Amniotic epithelial cell (primary cell): ENCODE measurements at places on chromosomes 7 and 10.

- DNase-seq = peak; percentile 43
These were observed 20.4 kb downstream of the BCCIP start for GRCh38 chr10:125843603-125844329.

DNA sequence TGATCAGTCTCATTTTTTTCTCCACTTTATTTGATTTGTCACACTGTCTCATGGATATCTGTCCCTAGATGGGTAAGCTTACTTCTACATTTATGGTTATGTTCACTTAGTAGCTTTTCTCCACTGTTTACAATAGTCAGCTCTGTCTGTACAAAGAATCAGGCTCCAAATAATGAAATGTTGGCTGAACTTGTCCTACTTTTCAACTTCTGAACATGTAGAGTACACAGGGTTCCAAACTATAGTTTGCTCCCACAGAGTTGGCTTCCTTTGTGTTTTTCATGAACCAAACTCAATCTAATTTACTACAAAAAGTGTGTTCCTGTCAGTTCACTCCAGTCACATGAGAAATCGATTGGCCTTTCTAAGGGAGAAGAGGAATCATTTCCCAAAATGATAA, 175.0 kb downstream of the CCDC71L start:
- DNase-seq = no peak

GRCh38 chr10:5492929-5493576, 6.3 kb downstream of the CALML5 start:
- no peak for DNase-seq

GRCh38 chr10:102504976-102505300, 1.2 kb downstream of the SUFU start:
- no peak for DNase-seq

DNA sequence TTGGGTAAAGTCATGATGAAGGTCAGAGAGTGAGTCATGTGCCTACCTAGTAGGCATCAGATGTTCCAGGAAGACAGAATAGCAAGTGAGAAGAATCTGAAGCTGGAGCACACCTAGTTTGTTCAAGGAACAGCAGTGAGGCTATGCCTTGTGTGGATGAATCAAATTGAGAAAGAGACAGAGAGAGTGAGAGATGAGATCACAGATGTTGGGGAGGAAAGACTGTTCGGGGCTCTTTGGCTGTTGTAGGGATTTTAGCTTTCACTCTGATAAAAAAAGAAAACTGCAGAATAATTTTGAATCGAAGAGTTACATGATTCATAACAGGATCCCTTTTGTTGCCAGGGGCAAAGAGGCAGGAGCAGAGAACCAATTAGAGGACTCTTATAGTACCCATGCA, 6.3 kb downstream of the LIPF start:
- DNase-seq = no peak

GRCh38 chr7:20798694-20799121, 12.0 kb upstream of the SP8 start:
- no peak for DNase-seq

GRCh38 chr7:55132890-55133551, 114.2 kb downstream of the EGFR start:
- DNase-seq = peak; percentile 99

DNA sequence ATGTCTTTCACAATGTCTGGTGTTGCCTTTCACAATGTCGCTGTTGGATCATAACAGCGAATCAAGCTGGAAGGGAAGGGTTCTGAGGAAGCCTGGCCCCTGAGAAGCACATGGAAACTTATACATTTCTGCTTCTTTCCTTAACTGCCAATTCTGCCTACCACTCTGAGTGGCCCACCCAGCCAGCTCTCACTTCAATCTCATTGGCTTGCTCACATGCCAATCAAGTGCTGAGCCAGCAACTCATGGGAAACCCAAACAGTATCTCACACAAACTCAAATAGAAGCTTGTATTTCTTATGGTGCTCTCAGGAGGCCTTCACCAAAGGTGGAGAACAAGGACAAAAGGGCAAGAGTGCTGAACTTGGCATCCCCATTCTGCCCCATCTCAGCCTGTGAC, 117.4 kb upstream of the GPR26 start:
- no peak for DNase-seq

GRCh38 chr7:98210513-98211220, 572 bp upstream of the BHLHA15 start:
- DNase-seq = peak; percentile 4

DNA sequence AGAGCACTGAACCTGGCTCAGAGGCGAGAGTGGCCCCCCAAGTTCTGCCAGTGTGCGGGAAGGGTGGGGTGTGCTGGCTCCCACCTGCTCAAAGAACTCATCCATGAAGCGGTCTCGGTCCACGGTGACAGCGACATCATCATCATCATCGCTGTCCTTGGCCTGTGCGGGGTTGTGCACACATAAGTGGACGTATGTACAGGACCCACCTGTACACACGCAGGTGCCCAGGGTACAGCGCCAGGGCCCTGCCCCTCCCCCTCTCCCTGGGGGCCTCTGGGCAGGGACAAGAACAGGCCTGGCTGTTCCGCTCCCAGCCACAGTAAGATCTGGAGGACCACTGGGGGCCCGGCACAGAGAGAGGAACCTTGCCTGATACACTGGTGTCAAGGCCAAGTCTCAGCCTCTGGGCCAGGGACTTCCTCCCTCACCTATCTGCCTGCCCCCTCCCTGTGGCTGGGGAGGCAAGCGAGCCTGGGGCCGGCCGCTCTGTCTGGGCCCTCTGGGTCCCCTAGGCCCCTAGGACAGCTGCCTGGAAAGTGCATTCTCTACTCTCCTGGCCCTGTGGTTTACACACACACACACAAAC, 10.4 kb downstream of the STX1A start:
- no peak for DNase-seq

DNA sequence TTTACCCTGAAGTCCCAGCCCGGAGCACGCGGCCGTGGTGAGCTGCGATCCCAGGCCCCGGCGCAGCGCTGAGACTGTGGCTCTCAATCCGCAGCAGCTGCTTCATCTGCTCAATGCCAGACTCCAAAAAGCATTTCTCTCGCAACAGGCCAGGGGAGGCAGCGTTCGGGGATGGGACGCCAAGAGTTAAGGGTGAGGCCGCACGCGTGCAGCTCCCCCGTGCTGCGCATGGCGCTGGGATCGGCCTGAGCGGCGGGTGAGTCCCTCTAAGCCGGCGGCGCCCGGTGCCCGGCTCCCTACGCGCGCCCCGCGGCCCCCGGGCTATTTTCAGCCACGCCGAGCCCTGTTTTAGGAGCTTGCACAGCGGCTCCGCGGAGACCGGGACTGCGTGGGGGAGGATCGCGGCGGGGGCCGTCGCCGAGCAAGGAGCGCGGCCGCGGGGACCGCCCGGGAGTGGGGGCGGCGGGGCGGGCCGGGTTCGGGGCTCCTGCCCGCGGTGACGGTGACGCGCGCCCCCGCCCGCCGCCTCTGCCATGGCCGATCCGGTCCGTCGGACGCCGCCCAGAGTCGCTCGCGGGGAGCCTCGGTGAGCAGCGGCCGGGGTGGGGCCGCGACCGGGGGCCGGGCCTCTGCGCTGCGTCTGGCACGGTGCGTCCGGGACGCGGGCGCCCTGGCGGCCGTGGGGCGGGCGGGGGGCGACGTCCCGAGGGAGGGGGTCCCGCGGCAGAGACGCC, 29.4 kb upstream of the JAKMIP3 start:
- no peak for DNase-seq

DNA sequence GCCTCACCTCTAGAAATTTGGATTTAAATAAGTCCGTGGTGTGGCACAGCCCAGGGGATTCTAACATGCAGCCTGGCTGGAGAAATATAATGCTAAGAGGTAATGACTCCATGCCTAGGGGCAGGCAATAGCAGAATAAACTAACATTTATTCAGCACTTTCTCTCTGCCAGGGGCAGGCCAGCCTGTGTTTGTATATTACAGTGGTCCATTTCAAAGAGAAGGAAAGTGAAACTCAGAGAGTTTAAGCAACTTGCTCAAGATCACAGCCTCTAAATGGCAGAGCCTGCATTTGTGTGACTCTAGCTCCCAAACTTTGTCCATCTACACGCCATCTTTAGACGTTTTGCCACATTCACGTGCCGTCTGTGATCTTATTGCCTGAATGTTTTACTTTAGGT, 6.7 kb upstream of the LRRC18 start:
- no peak for DNase-seq

- DNase-seq = no peak
These were observed 45.8 kb upstream of the PRSS58 start for GRCh38 chr7:142303650-142304049.

- DNase-seq = no peak
These were observed 29.9 kb upstream of the ZMIZ1 start for GRCh38 chr10:79038841-79039201.

- peak; percentile 78 for DNase-seq
These were observed 113.4 kb downstream of the BTRC start for GRCh38 chr10:101467286-101467770.

DNA sequence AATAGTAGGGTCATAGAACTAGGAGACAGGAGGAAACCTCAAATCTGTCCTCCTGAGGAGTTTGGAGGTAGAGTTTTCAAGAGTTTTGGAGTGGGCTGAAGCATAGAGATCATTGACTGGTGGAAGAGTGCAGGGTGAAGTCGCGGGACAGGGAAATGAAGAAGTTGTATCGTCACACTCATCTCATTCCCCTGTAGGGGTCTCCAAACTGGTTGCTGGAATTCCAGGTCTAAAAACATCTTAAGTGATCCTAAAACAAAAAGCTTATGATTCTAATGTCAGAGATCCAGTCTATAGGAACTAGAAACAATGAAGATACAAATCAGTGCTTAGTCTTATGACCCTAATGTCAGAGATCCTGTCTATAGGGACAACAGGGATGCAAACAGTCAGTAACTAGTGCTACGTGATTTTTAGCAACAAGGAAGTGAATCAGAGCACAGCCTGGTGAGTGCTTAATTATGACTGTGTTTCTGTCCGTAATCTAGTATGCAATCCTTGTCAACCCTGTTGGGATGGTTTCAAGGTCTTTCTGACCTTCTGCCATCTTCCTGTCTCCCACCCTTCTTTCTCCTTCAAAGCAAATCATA, 139.4 kb downstream of the SKIDA1 start:
- no peak for DNase-seq

DNA sequence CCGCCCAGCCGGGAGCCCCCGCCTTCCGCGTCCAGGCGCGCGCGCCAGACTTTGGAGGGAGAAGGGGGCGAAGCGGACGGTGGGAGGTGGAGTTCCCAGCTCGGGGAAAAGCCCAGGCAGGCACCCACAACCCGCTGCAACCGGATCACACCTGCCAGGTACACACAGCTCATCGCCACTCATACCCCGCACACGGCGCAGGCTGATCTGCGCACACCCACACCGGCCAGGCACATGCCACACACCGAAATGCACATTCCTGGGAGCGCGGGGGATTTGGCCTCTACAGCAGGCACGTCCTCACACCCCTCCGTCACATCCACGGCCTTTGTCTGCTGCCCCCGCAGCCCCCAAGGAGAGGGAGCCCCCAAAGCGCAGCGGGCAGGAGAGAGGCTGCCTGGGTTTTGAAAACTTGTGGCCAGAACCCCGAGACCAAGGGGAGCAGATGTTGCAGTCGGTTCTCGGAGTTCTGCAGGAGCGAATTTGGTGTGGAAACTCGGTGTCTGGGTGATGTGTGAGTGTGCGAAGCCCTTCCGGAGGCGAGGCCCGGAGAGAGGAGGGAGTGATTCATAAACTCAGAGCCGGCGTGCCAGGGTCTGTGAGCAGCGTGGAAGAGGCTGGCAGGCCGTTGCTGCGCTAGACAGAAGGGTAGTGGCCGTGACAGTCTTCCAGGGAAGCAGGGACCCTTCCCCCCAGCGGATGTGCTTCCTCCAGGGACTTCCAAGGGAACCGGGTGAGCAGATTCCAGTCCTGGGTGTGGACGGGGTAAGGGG, 734 bp downstream of the CHST3 start:
- DNase-seq = peak; percentile 77

DNA sequence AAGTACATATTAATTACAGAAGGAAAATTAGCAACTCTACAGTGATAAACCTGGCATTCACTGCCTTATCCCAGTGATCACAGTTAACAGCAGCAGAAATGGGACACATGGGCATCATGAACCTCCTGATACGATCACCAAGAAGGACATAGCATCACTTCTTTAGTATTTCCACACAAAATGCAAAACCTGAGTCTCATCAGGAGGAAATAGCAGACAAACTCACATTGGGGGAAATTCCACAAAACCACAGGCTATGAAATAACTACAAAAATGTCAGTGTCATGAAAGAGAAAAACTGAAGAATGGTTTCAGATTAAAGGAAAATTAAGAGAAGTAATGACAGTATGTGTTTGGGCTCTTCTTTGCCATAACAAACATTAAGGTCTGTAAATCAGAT, 12.0 kb upstream of the PURB start:
- no peak for DNase-seq

- peak; percentile 43 for DNase-seq
These were observed 881 bp upstream of the SSBP1 start for GRCh38 chr7:141737118-141737835.

DNA sequence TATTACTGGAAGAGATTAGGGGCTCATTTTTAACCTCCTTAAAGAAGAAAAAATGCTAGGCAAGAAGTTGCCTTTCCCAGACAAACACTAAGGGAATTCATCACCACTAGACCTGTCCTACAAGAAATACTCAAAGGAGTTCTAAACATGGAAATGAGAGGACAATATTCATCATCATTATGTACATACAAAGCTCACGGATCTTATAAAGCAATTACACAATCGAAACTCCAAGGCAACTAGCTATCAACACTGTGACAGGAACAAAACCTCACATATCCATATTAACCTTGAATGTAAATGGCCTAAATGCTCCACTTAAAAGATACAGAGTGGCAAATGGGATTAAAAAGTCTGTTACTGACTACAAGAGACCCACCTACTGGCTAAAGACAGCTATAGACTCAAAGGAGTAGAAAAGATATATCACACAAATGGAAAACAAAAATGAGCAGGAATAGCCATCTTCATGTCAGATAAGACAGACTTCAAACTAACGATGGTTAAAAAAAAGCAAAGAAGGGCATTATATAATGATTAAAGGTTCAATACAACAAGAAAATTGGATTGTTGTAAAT, 246.6 kb downstream of the ADRA2A start:
- DNase-seq = no peak

GRCh38 chr7:125845686-125846085, 916.1 kb upstream of the POT1 start:
- no peak for DNase-seq

DNA sequence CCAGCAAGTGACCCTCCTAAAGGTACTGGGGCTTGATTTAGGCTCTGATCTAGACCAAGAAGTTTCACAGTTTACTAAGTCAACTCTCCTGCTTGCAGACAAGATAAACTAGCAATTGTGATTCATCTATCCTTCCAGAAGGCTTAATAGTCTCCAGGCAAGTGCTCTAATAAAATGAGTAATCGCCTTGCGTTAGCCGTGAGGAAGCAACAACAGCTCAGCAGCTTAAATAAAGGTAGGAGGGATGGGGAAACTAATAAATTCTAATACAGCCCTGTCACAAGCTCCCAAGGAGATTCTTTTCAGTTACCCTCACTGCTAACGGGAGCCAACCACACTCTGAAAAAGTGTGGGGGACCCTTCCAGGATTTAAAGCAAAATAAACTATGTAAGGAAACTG, 48.4 kb downstream of the FRMD4A start:
- DNase-seq = peak; percentile 63

- DNase-seq = peak; percentile 57
These were observed 182.5 kb upstream of the PRSS58 start for GRCh38 chr7:142440219-142440905.

DNA sequence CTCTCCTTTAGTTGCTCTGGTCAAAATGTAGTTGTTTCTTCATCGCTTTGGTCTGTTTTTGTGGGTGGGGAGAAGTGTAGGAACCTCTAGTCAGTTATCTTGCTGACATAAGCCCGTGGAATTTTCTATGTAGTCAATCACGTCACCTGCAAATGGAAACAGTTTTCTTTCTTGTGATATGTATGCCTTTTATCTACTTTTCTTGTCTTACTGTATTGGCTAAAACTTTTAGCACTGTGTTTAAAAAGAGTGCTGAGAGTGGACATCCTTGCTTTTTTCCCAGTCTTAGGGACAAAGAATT, 42.3 kb downstream of the AKR1E2 start:
- DNase-seq = peak; percentile 57
